Caudate nucleus (tissue), 63 donors: ENCODE measurements at places on chromosomes 4 and X.
A peak's percentile ranks its signal among the peaks of the same experiment; 100 is the strongest.

GRCh38 chr4:128604204-128604603 is 205.3 kb upstream of the JADE1 start:
- DNase-seq: no peak

DNA sequence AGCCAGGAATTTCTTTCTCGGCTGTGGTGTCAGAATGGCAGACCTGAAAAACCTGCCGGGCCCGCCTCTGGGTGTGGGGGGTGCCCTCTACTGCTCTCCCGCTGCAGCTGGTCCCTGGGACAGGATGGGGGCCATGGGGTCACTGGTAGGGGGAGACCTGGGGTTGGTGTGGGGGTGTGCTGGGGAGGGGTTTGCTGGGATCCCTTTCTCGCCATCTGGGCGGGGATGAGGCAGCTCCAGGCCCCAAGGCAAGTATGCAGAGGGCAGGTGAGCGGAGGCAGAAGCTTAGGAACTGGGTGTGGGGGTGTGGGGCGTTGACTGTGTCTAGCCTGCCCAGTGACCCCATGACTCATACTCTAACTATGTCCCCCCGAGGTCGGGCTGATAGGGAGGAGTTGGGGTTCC is 884 bp downstream of the CCDC120 start:
- DNase-seq: no peak

DNA sequence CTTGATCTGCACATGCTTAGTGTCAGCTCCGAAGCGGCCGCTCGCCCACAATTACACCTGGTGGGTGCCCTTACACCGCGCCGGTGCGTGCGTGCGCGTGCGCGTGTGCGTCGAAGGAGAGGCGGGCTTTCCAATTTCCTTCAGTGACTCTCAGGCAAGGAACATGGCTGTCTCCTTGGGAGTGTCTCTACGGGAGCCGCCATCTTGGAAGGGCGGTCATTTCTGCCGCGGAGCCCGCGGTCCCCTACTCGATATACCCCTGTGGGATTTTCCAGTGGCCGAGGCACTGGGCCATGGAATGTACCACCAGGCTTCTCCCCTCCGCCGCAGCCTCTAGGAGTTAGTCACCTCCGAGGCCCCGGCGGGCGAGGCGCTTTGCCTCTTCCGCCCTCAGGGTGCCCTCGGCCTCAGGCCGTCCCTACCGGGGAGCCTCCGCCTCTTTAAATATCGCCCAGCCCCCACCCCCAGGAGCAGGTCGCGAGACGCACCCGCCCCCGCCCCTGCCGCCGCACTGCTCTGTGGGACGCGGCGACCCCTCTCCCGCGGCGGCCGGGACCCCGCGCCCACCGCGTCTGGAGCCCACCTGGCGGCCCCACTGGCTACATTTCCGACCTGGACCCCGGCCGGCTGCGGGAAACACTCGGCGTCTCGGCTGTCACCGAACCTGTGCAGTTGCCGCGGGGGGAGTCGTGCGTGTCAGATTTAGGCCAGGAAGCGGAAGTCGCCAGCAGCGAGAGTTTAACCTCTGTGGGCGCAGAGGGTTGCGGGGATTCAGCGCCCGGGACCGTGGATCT is at the start of gene ZNF41:
Gene ZNF41, minus strand, starts transcription at position 711 of the 794 bp plus-strand sequence. CDS start 15,741 bp downstream, outside the sequence.
- DNase-seq: peak; percentile 76

GRCh38 chrX:123108513-123109427 is 75.3 kb upstream of the GRIA3 start:
- no peak for DNase-seq

GRCh38 chr4:55681430-55681829 is 45.3 kb upstream of the NMU start:
- no peak for DNase-seq

DNA sequence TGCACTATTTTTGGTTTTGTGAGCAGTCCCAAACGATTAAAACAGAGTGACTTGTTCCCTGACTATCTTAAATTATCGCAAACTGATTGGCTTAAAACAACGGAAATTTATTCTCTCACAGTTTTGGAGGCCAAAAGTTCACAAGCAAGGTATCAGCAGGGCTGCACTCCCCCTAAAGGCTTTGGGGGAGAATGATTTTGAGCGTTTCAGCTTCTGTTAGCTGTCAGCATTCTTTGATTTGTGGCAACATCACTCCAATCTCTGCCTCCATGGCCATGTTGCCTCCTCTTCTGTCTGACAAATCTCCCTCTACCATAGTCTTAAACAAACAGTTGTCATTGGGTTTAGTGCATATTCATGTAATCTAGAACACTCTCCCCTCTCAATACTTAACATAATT is 459.6 kb upstream of the ATOH1 start:
- DNase-seq: no peak

DNA sequence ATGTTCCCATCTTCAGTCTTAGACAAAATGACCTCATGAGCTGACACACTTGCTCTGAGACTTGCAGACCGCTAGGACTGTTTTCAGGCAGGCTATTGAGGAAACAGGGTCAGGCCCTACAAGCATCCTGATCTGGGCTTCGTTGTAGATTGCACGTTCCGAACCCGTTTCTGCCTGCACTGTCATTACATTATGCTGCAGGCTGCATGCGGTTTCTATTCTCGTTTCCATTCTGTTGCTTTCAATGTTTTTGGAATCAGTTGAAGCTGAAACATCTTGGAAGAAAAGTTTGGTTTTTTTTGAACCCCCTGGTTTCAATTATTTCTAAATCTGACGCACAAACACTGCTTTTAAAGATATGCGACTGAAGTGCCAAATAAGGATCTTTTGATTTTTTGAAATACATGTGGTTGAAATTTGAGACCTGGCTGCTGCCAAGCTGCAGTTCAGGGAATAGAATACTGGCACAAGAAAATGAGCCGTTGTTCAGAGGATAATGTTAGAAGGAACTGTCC is 716.1 kb upstream of the INTU start:
- no peak for DNase-seq

DNA sequence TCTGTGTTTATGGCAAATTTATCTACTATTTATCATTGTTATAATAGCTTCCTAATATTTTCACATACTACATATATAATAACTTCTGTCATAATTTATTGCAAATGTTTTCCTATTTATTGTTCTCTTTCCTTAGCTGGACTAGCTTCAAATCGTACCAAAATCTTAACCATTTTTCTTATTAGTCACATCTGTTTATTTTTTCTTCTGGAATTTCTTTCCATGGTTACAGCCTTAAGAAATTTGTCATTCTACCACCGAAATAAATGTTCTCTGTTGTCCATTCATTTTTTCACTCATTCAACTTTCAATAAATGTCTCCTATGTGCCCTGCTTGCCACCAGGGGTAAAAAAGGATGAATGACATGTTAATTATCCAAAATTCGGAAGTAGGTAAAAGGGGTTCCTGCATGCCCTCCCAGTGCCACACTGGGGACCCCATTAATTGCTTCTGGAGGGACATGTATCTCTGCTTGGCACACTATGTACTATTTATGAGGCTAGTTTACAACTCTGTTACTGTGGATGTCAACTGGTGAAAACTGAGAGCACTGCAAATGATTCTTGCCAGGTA is 182.1 kb downstream of the SH3KBP1 start:
- no peak for DNase-seq

DNA sequence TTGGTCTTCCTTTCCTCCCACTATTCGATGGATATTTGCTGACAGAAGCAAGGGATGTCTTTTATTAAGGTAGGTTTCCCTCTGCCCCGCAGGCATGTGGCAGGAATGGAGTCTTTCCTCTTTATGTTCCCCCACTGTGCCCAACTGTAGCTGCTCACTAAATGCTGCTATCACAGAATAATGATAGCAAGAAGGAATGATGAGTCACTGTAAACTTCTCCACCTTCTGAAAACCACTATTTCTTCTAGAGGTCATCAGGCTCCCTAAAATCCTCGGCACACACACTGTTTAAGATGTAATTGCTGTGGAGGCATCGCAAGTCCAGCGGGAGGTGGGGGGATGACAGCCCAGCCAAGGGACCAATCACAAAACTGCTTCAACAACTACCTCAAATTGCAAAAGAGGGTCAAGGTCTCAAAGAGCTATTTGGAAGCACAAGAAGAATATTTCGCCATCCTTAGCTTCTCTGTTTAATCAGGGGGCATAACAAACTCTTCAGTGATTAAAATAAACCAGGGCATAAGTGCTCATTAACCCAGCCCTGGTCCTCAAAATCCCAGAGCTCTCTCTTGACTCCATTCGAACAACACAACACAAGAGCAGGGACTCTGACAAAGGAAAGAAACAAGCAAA is 13.9 kb downstream of the QDPR start:
- no peak for DNase-seq

DNA sequence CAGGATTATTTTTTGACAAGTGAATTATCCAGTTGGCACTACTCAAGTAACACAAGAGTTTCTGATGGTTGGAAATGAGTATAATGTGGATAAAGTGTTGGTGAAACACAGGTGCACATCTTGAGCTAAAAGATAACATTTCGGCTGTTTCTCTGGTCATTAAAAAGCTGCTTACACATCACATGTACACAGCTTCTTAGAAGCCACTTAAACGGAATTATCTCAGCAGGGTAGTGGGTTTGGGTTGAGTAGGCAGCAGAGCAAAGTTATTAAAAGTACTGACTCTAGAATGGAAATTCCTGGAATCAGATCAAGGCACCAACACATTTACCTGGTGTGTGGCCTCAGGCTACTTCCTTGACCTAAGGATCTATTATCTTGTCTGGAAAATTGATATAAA is 55.4 kb upstream of the RASSF6 start:
- no peak for DNase-seq

DNA sequence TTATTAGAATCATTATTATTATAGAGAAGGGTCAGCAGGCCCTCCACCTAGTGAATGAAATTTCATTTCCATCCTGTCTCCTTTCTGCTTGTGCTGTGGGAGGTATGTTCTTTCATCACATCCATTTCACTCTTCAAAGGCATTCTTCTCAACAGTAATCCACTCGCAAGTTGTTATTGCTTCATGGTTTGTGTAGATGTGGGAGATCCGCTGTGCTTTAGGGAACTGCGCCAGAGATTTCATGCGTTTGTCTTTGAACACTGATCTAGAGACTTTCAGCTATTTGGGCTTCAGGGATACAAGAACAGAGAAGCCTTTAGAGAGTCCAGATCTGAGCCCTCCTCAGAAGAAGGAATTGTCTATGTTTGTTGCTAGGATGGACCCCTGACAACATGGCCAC is 53.5 kb upstream of the PUDP start:
- no peak for DNase-seq

GRCh38 chr4:5237086-5237660 is 185.9 kb downstream of the STK32B start:
- DNase-seq: no peak

- DNase-seq: no peak
Measured at GRCh38 chr4:119005928-119006460, 117.3 kb downstream of the SYNPO2 start.

- DNase-seq: no peak
Measured at GRCh38 chr4:113635739-113636437, 125.7 kb downstream of the CAMK2D start.

DNA sequence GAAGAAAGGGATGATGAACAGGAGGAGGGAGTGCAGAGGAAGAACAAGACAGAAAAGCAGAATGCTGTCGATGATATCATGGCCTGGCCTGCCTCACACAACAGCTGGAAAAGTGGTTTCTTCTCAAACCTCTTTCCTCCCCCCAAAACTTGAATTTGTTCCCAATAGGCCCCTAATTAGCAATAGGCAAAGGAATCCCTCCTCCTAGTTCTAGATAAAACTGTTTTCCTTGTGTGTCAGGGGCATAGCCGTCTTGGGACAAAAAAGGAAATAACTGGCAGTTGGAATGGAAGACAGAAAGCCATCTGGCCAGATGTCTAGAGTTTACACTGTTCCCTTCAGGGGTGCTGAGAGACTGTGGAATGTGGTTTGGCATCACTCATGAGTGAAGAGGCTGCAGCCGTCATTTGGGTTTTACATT is 177.8 kb upstream of the C1QTNF7 start:
- DNase-seq: no peak

- no peak for DNase-seq
Measured at GRCh38 chr4:3179126-3179706, 69.7 kb upstream of the MSANTD1 start.

GRCh38 chrX:129600981-129601424 is 53.8 kb downstream of the APLN start:
- no peak for DNase-seq

DNA sequence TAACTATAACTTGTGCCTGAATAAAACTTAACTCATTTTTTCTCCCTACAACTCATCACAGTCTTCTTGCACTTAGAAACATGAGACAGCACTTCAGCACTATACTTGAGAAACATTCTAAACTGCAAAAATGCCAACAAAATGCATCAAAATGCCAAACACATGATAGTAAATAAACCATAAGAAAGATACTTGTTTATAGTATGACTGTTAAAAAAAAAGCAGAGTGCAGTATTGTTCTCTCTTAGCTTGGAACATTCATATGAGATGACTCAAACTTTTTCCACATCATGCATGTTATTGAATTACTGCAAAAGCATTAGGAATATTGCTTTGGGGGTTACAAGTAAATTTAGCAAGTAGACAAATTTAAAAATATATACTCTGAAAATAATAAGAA is 135.7 kb upstream of the ANXA10 start:
- no peak for DNase-seq
